ENCODE measurements at places on chromosomes 16 and 17.
A peak's percentile ranks its signal among the peaks of the same experiment; 100 is the strongest.

DNA sequence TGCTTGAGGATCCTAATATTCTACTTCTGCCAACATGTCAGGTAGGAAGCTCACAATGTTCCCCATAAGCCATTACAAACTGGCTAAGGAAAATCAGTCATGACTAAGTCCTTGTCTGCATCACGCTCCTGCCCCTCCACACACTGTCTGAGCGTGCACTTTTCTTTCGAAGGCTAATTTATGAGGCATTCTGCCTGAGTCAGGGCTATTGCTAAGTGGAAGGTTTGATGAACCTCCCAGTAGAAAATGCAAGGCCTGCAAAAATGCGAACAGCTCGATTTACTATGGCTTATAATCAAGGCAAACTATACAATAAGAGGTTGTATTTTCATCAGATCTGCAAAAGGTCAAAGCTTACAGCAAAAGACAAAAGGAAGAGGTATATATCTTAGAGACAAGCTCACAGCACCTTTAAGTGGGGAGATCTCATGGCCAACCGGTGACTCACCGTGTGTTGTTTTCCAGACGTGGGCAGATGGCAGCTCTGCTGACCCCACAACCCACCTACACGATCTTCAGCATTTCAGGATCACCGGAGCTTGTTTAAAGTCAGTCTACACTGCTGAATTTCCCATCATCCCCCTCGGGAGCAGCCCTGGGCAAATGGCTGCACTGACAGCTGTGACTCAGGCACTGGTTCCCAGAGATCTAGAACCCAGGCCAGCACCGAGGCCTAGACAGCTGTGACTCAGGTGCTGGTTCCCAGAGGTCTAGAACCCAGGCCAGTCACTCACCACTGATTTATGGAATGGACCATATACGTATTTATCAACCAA, 26.1 kb downstream of the MEAK7 start:
- no peak for DNase-seq

GRCh38 chr17:44967907-44968224, 237 bp downstream of the C1QL1 start:
- no peak for DNase-seq

- no peak for DNase-seq
Observed at GRCh38 chr17:48740537-48740936, 12.0 kb upstream of the HOXB13 start.

- DNase-seq: no peak
Observed at GRCh38 chr17:31919802-31920525, 16.8 kb upstream of the SUZ12 start.

- DNase-seq: no peak
Observed at GRCh38 chr17:36645422-36645821, 44.0 kb downstream of the MRM1 start.

- DNase-seq: peak; percentile 40
Observed at GRCh38 chr16:31427441-31428278, 500 bp downstream of the COX6A2 start.

DNA sequence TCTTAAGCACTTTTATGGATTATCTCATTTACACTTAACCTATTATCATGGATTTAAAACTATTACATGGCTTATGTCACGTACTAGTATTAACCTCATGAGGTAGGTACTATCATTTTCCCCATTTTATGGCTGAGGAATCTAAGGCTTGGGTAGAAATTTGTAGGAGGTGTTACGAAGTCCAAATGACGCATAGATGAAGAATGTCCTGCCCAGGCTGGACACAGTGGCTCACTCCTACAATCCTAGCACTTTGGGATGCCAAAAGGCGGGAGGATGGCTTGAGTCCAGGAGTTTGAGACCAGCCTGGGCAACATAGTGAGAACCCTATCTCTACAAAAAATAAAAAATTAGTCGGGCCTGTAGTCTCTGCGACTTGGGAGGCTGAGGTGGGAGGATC, 4.8 kb upstream of the C1QL1 start:
- no peak for DNase-seq

DNA sequence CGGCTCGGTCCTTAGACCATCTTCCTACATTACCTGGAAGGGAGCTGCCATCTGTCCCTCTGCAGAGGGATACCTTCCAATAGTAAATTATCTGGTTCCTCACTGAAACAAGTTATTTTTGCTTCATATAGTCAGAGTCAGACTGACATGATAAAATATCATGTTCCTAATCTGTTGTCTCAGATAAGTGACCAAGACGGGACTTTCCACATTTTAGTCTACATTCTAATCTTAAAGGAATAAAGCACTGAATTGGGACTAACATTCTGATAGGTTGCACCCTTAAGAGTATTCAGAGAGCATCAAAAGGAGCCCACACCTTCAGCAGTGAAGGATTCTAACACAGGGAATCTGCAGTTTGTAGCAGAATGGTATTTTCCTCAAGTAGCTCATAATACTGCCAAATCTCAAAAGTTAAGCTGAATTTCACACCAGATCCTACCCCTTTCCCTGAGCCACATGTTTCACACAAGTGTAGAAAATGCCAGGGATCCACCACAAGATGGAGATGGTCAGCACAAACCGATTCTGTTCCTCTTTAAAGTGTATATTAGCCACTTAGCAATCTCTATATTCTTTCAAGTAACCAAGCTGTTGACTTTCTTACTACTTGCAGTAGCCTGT, 13.4 kb downstream of the GINS2 start:
- DNase-seq: no peak

DNA sequence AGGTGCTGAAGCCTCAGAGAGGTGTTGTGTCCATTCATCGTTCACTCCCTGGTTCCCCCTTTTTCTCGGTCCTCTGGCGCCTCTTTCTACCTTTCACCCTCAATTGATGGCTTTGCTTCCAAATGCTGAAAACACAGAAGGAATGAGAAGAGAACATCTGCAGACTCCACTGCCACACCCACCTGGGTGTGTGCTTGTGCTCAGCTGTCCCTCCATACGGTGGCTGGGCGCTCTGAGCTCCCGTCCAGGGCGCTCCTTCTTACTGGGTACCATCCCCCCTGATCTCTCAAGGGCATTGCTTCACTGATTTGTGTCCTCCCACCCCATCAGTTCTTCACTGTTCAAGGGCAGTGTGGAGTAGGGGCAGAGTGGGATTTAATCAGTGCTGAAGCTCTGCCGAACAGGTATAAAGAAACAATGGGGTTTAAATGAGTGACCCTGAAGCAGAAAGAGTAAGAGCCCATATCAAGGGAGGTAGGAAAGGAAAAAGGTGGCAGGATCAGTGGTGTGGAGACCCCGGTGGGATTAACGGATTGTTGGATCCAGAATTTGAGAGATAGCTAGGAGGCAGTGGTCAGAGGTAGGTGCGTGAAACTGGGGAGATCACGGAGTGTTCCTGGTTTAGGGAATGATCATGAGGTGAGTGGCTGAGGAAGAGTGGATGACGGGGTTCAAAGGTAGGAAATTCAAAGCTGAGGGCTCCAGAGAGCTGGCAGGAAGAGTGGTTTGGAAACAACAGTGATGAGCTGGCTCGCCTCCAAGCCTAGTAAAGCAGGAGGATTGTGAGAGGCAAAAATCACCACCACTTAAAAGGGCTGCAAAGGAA, 40.8 kb downstream of the MRTFB start:
- no peak for DNase-seq

- no peak for DNase-seq
Observed at GRCh38 chr17:74274060-74274708, at the start of gene DNAI2. TSS of gene DNAI2 (plus strand) at chr17:74274234. CDS start at chr17:74281818, 7,584 bp downstream.

DNA sequence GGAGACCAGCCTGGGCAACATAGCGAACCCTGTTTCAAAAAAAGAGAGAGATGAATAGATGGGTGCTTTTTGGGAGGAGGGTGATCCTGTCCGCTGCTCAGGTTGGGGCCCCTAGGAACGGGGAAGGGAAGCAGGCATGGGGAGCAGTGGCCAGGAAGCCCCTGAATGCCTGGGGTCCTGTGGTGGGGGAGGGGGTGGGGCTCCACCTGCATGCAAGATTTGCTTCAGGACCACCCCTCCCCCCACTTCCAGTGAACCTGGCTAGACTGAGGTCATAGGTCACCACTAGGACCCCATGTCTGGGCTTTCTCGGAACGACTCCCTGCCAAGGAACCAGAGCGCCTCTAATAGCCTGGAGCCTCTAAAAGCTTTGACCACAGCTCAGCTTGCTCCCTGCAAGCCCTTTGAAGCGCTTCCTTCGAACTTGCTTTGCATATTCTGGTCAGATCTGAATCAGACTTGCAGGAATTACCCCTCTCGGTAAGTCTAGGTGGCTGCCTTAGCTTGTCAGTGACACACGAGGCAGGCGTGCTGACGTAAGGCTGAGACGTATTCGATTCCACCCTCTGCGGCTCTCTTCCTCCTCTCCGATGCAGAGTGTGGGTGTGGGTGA, 3.7 kb downstream of the SOCS3 start:
- DNase-seq: peak; percentile 79

DNA sequence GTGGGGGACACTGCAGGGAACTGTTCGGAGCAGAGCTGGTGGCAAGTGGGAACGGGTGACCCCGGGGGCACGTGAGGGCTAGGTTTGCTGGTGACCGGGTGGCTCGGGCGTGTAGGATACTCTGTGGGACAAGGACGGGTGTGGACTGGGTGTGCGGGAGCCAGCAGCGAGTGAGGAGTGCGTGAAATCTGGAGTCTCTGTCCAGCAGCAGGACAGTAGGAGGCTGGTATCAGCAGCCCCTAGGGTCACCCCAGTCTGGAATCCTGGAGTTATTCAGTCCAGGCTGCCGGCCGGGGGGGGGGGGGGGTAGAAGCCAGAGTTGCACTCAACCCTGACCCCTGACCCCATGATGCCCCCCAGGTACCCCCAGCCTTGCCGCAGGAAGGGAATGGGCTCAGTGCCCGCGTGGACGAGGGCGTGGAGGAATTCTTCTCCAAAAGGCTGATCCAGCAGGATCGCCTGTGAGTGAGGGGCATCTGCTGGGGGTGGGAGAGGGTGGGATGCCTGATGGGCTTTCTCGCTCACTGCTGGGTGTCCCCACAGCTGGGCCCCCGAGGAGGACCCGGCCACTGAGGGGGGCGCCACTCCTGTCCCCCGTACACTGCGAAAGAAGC, 6.2 kb downstream of the ACD start:
- no peak for DNase-seq

- no peak for DNase-seq
Observed at GRCh38 chr16:24507959-24508480, 31.3 kb upstream of the RBBP6 start.

DNA sequence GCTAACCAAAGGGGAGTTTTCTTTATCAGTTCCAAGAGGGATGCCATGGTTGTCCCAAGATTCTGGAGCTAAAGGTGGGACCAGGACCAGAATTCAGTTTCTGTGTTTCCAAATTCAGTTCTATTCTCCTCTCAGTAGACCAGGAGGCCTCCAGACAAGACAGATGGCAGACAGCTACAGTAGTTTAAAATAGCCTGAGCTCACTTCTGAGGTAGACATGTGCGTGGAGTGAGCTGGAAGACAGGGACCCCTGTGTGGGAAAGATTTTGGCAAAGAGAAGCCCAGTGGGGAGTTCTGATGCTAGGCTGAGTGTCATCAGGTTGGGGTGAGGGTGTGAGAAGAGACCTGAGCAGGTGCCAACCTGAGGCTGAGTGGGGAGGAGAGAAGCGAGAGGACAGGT, 95.4 kb downstream of the PRKCB start:
- DNase-seq: no peak

GRCh38 chr17:10022416-10022815, 117.3 kb upstream of the RCVRN start:
- DNase-seq: no peak

DNA sequence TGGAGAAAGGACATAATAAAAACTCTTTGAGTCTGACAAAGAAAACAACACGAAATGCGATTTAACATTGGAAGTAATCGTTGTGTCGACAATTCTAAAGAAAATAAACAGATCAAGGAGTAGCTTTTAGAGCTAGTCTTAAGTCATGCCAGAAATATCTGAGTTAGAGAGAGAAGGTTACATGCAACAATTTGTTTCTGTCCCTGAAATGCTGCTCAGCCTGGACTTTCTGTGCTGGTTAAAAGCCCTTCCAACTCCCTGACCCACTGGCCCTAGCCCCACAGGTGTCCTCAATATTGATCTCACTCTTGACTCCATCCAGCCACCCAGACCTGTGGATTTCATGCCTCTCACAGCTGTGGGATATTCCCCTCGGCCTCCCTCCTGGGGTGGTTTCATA, 33.2 kb upstream of the TEX2 start:
- DNase-seq: no peak

DNA sequence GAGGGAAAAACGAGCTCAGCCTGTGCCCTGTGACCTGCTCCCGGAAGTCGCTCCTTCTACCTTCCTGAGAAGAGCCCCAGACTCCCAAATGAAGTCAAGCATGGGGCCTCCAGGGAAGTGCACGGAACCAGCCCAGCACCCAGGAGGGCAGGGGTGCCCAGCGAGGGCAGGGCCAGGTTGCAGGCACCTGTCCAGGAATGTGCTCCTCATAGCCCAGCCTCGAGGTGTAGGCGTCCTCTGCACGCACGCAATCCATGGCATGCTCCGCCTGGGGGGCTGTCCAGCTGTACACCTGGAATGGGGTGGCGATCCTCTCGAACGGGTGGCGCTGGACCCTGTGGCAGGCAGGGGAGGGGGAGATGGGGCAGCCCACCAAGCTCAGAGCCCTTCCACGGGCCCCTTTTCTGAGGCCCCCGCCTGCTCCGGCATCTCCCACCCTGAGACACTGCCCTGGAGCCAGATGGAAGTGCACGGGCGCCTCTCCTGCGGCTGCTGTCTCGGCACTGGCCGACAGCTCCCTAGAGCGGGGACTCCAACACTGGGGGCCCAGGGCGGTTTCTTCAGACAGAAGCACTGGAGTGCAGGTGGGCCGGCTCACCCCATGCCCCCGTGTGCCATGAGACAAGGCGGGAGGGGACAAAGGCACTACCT, 10.9 kb downstream of the CLUH start:
- DNase-seq: no peak

DNA sequence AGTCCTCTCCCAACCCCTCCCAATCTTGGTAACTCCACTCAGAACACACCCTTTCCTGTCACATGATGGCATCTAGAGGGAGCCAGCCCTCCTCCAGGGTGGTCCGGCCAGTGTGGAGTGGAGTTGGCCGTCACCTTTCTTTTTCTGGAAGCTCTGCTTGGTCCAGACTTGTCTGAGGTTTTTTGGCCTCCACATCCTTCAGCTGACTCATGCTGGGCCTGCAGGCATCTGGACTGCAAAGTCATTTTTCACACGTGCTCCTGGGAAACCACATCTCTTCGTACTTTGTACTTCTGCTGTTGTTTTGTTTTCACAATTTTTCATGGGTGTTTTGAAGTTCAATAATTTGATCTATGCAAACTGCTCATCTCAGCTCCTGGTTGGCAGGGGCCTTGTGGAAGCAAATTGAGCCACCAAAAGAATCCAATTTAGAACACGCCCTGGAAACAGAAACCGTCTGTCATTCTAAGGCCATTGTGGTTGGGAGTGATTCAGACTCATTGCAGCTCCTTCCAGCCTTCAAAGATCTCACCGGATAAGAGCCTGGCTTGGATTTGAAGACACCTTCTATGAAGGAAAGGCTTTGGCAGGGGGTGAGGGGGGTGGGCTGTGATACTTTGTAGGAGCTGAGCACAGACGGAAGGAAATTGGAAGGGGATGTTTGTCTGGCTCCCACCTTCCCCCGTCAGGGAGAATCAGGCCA, 42.4 kb upstream of the NF1 start:
- DNase-seq: no peak

All from activated T-helper 1 cell treated with Interleukin-2 at 50 U/mL for 16 hours (primary cell).